Metanephros (tissue), 2 donors: ENCODE measurements at places on chromosomes 16 and 17. TPM values are rescaled to one million over a fixed set of nuclear protein-coding genes. Genes with fewer than 3 reads are reported as not detected.

The DNAI2 gene
- total RNA-seq: not detected

The PRR15L gene
- 14.5 TPM for total RNA-seq

The NKD1 gene
- total RNA-seq: 12.6 TPM

The SEZ6L2 gene
- 17.3 TPM for total RNA-seq

The TAT gene
- total RNA-seq: not detected
